ENCODE measurements at places on chromosomes 13 and 19.

GRCh38 chr13:44155422-44156293 lies 218.0 kb upstream of the SERP2 start:
- no peak for DNase-seq

DNA sequence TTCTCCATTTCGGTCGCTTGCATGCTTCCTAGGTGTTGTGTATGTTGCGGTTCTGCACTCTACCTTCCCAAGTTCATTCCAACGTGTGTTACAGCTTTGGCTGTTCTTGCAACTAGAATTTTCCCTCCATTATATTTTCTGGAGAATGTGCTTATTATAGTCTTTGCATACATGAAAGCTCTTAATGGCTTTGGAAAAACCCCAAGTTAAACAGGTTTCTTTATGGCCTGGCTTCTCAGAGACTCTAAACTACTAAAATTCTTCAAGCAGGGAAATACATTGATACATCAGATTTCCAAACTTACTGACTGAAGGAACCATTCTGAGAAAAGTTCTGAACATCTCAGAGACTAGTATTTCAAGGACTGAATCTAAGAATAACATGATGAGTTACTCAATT lies 11.9 kb downstream of the MIPEP start:
- DNase-seq = no peak

DNA sequence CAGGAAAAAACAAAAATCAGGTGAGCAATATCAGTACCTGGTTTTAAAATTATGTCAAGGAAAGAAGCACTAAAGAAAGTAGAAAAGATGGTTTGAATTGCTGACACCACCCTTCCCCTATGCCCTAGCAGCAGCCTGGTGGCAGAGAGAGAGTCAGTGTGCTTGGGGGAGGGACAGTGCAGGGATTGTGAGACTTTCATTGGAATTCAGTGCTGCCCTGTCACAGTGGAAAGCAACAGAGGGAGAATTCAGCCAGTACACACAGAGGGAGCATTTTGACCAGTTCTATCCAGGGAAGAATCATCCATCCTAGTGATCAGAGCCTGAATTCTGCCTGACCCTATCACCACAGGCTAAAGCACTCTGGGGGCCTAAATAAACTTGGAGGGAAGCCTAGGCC lies 222.4 kb upstream of the PCDH17 start:
- DNase-seq = no peak

DNA sequence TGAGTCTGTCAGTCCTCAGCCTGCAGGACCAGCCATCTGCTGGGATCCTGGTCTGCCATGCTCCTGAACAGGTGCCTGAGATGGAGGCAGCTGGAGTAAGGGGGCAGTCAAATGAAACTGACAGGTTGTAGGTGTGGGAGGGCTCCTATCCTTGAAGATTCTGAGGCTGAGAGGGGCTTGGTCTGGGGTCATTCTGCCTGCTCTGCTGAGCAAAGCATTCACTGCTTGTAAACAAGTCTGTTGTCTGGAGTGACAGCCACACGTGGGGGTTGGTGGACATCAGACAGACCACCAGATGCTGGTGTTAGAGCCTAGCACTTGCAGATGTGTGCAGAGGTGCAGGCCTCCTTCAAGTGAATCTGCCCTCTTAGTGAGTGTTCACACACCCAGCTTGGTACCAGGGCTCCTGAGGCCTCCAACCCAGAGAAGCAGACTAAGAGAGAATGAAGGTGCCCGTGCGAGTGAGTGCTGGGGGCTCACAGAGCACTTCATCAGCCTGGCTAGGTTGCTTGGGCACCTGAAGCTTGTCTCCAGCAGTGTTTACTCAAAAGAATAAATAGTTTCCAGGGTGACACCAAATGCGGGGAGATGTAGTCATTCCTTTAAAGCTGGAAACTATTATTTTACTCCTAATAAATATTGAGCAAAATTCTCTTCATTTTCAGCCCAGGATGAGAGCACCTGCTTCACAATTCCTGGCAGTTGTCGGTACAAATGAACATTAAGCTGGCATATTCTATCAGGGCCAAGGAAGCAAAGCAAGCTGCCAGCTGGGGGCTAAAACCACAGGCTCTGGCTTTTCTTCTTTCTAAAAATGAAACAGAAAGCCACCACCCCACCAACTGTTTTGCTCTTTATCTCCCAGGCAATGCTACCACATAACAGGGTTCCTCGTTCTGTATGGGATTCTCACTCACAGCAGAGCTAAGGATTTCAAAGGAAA lies 82.3 kb downstream of the RNASEH2B start:
- no peak for DNase-seq

- DNase-seq = no peak
These were observed at the start of the genes PEG3 and ZIM2 for GRCh38 chr19:56840451-56841192. PEG3 (minus strand) TSS chr19:56840726; CDS start chr19:56824655, 16,071 bp downstream. ZIM2 (minus strand) TSS chr19:56840726; CDS start chr19:56824277, 16,449 bp downstream.

- peak; percentile 82 for DNase-seq
These were observed 345.6 kb downstream of the SPRY2 start for GRCh38 chr13:79995334-79995733.

DNA sequence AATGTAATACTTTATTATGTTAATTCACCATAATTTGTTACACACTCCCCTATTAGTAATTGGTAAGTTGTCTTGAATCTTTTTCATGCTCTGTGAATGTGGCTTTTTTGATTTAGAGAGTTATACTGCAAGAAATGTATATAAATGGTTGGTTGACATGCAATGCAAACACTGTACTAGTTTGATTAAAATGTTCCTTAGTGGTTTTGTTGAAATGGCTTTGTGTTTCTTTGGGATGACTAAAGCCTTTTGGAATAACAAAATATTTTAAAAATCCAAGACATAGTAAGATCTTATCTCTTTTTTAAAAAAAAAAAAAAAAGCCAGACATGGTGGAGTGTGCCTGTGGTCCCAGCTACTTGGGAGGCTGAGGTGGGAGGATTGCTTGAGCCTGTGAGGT lies 10.5 kb downstream of the LAMP1 start:
- no peak for DNase-seq
